Brain microvascular endothelial cell (primary cell): ENCODE measurements at places on chromosomes 2 and 18.

GRCh38 chr2:216678098-216678465 lies 17.3 kb downstream of the IGFBP5 start:
- no peak for DNase-seq

- DNase-seq, result no peak
These were observed 669 bp downstream of the MARCHF7 start for GRCh38 chr2:159712929-159713420.

- DNase-seq, result no peak
These were observed 2.1 kb downstream of the COL6A3 start for GRCh38 chr2:237411683-237412423.

DNA sequence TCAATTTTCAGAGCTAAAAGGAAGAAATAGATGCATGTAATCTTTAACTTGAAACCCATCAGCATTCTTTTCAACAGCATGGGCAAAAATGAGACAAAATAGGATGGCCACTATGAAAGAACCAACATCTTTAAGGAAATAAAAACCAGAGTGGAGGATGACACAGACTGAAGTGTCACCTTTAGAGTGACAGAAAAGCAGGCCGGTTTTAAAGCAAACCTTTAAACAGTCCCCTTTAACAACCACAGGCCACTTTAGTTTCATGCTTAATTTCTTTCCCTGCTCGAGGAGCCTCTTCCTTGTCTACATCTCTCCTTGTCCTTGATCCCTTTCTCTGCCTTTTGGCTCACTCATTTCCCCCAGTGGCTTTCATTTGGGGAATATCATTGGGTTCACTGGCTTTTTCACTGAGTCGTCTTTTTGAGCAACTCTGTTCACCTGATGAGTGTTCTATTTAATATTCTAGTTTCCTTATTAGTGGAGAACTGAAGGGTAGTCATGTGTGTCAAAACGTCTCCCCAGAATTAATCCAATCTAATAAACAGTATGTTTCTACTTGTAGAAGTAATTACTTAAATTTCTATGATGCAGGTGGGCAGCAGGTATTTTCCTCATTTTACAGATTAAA lies 72.5 kb downstream of the DOCK10 start:
- no peak for DNase-seq

DNA sequence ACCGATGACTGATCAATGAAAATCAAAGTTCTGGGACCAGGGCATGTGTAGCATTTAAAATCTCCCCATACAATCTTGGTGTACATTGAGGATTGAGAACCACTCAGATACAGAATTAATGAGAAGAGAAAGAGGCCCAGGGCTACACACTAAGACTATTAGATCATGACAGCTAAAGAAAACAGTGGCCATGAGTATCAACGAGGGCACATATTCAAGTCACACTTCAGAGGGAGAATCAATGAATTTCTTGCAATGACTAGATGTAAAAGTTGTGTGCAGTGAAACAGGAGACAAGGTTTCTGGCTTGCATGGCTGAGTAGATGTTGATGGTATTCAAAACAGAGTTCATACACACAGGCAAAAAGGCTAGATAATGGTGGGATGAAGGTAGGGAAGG lies 29.1 kb downstream of the METTL8 start:
- no peak for DNase-seq

DNA sequence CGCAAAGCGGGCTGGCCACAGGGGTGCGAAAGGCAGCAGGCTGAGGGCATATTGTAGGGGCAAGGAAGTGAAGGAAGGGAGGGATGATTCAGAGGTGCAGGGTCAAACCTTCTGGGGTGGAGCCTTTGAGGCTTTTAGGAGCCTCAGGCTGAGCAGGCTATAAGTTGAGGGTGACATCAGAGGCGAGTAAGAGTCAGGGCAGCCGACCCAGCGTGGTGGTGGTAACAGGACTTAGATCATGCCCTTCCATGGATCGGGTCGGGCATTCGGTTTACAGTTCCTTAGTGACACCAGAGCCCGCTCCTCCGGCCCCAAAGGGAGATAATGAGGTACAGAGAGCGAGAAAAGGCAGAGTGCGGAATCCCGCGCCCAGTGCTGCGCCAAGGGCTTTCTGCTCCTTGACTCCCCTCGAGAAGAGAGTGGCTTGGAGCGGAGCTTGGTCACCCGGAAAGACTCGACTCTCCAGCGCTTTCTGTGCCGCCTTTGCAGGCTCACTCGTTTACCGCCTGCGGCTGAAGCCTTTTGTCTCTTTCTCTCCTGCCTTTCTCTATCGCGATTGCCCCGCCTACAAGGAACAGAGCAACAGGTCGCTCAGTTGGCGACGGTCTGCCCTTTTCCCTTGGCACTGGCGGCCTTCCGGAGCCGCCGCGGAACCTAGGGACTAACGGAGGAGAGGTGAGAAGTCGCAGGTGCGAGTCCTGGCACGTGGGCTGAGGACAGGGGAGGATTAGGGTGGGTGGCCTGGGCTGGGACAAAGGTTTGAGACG lies 720 bp downstream of the LBX2 start:
- no peak for DNase-seq

- DNase-seq, result no peak
These were observed 71.4 kb downstream of the WDR7 start for GRCh38 chr18:56722518-56722917.

DNA sequence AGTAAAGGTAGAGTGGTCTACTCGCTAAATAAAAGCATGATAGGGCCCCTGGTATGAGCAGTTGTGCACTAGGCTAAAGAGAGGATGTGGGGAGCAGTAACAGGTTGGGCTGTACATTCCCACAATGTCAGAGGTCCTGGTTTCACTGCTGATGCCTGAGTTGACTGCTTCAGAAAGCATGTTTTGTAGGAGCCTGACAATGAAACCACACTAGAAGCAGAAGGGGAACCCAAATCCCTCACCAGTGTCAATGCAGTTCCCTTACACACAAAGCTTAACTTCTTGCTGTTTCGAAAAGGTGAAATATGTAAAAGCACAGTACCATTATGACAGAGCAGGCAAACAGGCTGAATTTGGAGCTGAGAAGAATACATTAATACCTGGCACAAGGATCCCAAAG lies 291.7 kb upstream of the KYNU start:
- DNase-seq, result no peak

- peak; percentile 36 for DNase-seq
These were observed 130.9 kb upstream of the RAB12 start for GRCh38 chr18:8478166-8478967.

GRCh38 chr2:161120775-161121174 lies 39.5 kb upstream of the TANK start:
- no peak for DNase-seq

GRCh38 chr2:105248316-105249070 lies 7.0 kb downstream of the GPR45 start:
- no peak for DNase-seq

DNA sequence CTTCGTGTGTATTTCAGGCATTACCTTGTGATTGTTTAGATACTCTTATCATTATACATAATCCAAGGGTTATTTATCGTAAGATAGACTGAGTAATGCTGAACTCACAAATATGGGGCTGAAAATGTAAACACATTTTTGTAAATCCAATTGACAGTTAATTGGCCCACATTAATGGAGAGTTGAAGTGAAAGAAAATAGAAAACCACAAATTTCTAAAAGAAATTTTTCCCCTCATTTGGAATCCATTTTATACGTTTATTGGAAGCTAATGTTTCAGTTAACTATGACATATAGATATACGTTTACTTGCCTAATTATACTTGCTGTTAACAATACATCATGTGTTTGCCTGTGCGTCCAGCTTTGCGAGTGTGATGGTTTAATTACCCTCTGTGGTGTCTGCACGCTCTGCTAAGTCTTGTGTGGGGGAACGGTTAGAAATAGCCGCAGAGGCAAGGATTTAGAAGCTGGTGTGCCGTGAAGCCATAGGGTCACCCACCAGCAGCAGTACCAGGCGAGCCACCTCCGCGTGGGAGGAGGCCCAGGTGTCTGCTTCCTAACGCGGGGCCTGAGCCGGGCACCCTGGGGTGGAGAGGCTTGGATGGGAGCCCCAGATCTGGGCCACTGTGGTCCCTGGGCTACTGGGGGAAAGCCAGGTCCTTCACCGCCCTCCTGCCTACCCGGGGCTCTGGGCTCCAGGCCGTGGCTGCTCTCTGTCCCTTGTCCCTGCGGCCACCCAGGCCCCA lies 38.0 kb downstream of the TSHZ1 start:
- DNase-seq, result no peak

DNA sequence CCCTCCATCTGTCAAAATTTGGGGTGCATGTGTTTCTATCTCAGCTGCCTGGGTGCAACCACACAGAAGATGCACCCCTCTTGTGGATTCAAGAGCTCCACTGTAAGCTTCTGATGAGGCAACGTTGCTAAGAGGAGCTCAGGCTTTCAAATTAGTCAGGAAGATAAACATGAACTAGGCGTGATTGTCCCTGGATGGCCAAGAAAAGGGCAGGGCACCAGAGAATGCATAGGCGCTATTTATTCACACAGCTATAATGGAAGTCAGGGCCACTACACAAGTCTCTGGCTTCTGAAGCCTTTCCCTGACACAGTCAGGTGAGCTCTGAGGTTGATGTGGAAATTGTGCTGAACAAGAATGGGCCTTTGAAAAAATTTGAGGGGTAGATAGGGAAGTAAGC lies 1466.0 kb upstream of the CELF4 start:
- DNase-seq, result no peak

DNA sequence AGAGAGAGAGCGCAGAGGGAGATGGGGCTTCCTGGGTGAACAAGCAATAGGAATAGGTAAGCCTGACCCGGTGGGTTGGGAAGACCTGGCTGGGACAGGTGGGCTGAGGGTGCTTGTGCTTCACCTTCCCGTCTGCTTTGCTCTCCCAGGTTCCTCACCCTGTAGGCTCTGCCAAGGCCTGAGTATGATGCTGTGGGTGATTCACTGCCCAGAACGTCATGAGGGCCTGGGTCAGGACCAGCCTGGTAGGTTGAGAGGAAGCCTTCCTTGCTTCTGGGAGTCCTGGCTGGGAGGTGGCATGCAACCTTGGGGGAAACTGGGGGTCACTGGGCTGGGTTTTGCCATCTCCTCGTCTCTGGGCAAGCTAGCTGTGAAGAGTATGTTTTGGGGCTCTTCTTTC lies 220.2 kb upstream of the APCDD1 start:
- no peak for DNase-seq

GRCh38 chr2:230811508-230811907 lies 53.2 kb upstream of the ITM2C start:
- DNase-seq, result no peak

DNA sequence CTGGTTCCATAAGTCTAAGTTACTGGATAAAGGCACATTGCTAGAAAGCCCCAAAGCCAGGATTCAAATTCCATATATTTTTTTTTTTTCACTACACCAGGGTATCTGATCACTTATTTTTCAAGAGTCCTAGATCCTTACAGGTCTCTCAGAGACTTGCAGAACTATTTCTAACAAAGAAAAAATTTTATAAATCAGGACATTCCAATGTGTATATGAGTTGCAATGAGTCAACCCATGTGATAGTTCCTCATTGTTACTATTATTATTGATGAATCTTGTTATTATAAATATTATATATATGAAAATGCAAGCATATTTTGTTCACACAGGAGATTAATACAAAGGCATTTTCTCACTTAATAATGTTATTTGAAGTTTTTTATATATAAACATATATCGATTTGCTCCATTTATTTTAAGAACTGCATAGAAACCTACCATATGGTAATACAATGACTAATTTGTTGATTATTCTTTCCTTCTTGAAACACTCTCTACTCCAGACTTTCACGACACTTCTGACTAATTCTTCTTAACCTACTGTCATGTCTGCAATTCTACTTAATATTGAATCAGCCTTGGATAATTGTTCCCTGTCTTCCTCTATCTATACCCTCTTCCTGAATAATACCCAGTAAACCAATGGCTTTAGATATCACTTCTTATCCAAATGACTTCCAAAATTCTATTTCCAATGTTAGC lies 968.4 kb upstream of the NRXN1 start:
- DNase-seq, result no peak

- DNase-seq, result peak; percentile 92
These were observed 115.4 kb upstream of the PKDCC start for GRCh38 chr2:41932241-41933045.

- no peak for DNase-seq
These were observed 22.1 kb upstream of the OTOS start for GRCh38 chr2:240162531-240162930.

DNA sequence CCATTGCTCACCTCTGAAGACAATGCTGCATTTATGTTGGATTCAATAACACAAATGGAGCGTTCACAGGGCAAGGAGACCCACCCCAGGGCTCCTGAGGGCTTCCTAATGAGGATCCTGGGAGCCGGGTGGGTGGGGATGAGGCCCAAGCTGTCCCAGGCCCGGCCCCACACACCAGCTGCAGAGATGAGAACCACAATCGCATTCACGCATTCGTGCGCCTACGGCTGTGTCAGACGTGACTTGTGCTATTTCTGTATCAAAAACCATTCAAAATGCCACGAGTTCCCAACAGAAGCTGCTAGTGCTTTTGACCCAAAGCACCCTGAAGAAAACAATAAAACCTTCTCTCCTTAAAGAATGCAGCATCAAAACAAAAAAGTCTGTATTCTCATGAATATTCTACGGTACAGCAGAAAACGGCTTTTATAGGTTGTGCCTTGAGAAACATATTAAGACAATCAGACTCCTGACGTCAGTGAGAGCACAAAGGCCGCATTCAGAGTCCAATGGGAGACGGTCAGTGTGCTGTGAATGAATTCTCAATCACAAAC lies 205.4 kb downstream of the HDAC4 start:
- DNase-seq, result no peak

DNA sequence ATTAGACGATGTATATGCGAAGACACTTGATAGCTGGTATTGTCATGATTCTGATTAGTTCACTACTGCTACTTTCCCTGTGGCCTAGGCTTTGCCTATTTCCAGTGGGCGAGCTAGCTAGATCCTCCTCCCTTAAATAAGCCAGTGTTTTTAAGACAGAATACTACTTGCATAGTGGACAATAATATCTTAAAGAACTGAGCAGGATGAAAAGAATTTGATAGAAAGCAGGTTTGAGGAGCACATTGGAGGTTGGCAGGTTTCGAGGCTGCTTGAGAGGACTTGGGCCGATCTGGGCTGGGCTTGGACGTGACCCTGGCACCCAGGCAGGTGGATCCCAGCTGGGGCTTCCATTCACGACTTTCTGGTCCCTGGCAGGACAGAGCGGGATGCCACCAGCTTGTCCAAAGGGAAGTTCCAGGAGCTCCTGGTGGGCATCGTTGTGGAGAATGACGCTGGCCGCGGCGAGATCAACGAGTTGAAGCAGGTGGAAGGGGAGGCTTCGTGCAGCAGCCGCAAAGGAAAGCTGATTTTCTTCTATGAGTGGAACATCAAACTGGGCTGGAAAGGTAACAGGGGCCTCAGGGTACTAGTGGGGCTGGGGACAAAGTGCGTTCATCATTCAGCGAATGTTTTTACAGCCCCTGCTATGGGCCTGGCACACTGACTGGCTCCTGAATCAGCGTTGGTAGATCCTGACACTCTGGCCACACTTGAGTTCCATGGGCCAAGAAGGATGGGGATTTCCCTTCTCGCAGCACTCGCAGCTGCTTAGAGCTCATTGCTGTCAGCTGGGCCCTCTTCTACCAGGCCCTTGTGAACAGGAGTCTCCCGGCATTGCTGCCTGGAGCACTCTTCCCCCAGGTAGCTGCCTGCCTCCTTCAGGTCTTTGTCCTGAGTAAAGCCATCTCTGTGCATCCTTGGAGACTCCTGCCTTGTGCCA lies 16.9 kb downstream of the C2orf74 start:
- no peak for DNase-seq
